ENCODE measurements at places on chromosomes 2 and 18. TPM values are rescaled to one million over a fixed set of nuclear protein-coding genes. Genes with fewer than 3 reads are reported as not detected.
A peak's percentile ranks its signal among the peaks of the same experiment; 100 is the strongest.

The UGT1A5 gene
- 1.8 TPM for total RNA-seq

DNA sequence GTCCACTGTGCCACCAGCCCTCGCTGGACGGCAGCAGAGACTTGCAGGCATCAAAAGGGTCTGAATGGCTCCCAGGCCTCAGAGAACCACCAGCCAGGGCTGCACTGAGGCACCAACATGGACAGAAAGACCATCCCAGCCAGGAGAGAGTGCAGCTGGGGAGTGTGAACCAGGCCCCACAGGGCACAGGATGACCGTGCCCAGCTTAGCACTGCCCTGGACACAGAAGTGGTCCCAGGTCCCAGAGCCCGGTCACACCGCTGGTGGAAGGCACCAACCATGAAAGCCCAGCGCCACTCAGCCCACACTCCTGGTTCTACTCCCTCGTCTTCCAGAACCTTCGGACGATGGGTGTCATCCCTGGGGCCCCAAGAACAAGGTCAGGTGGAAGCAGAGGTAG is 20.5 kb downstream of the AQP12A start:
- H3K4me1 ChIP-seq = no peaks in the 10 kb centered on the region
- H3K4me3 ChIP-seq = no peak overlapping the region
- H3K27me3 ChIP-seq = no peaks in the 10 kb centered on the region
- no peaks in the 10 kb centered on the region for H3K36me3 ChIP-seq
- no peak overlapping the region for H3K27ac ChIP-seq
- DNase-seq = no peak

DNA sequence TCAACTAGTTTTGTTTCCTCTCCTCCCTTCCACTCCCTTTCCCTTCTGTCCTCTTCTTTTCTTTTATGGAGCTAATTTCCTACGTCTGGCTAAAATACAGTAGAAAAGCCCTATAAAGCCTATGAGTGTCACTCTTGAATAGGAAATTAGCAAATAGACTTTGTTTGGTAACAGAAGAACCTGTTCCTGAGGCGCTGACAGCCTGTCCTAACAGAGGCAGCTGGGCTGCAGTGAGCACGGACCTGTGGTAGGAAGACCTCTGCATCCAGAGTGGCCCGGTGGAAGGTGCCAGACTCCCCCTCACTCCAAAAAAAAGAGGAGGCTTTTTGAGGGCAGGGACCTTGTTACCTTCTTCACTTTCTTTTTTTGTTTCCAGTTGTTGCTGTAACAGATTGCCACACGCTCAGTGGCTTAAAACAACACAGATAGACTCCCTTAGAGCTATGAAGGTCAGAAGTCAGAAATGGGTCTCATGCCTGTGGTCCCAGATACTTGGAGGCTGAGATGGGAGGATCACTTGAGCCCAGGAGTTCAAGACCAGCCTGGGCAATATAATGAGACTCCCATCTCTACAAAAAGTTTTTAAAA is 81.2 kb upstream of the TXNDC2 start:
- peak overlapping the region; percentile 24 for H3K27ac ChIP-seq
- no peaks in the 10 kb centered on the region for H3K27me3 ChIP-seq
- H3K36me3 ChIP-seq = no peaks in the 10 kb centered on the region
- no peak for DNase-seq
- H3K4me3 ChIP-seq = no peak overlapping the region

DNA sequence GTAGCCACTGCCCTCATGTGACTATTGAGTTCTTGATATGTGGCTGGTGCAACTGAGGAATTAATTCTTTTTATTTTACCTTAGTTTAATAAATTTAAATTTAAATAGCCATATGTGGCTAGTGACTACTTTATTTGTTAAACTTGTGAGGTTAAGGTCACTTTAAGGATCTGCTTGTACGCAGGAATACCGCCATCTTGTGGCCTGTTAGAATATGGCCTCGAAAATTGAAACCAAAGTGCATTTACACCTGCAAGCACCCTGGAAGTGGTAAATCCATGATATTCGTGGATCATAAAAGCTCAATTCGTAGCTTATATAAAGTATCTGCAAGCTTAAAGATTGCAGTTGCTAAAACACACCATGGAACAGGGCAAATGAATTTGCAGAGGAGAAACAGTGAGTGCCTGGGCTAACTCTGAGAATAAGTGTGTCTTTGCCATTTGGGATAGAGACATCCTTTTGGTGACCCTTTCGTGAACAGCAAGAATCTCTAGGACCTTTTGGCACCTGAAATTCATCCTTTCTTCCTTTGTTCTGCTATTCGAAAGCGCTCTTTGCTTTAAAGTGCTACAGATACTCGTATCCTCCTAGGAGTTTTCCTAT is 59.9 kb upstream of the REG3A start:
- no peak overlapping the region for H3K4me3 ChIP-seq
- no peak for DNase-seq
- no peaks in the 10 kb centered on the region for H3K4me1 ChIP-seq
- no peaks in the 10 kb centered on the region for H3K36me3 ChIP-seq

The FARP2 gene
- total RNA-seq = 24.1 TPM

- no peaks in the 10 kb centered on the region for H3K4me1 ChIP-seq
- no peak overlapping the region for H3K27ac ChIP-seq
- no peak overlapping the region for H3K4me3 ChIP-seq
- DNase-seq = no peak
- no peaks in the 10 kb centered on the region for H3K27me3 ChIP-seq
These were observed 323.7 kb downstream of the ARHGAP15 start for GRCh38 chr2:143452817-143453451.

DNA sequence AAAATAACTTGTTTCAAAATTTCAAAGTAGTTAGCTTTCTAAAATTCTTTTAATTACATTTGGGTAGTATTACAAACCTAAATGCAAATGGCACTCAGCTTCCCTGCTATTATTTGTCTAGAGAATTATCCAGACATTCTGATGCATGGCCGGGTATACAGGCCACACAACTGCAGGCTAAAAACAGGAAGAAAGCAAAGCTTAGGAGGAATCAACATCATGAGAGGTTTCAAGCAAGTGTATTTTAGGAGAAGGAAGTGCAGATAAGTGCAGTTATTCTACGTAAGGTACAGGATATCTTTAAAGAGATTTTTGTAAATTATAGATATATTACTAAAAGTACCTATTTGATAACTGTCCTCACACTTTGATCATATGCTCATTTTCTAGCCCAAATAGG is 46.8 kb upstream of the RNU4ATAC start:
- peaks cover 21% of the 10 kb centered on the region for H3K4me1 ChIP-seq
- no peak overlapping the region for H3K27ac ChIP-seq
- DNase-seq = no peak
- H3K4me3 ChIP-seq = no peak overlapping the region
- H3K36me3 ChIP-seq = no peaks in the 10 kb centered on the region
- H3K27me3 ChIP-seq = no peaks in the 10 kb centered on the region

The MAP3K19 gene
- total RNA-seq = not detected

DNA sequence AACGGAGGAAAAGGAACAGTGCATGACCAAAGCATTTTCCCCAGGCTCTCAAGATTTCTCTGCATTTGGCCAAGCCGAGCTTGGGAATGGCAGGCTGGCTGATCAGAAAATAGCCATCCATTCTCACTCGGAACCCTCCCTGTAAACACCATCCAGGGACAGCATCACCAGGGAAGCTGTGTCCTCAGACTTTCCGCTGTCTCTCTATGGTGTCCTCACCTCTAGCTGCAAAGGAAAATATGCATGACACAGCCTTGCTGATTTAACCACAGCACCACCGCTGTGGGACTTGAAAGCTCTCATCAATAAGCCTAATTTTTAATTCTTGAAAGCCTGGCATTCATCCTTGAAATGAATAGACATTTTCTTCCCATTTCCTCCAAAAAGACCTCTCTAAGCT is 311.7 kb downstream of the EIPR1 start:
- no peaks in the 10 kb centered on the region for H3K36me3 ChIP-seq
- DNase-seq = no peak
- H3K4me1 ChIP-seq = no peaks in the 10 kb centered on the region
- H3K27ac ChIP-seq = no peak overlapping the region

DNA sequence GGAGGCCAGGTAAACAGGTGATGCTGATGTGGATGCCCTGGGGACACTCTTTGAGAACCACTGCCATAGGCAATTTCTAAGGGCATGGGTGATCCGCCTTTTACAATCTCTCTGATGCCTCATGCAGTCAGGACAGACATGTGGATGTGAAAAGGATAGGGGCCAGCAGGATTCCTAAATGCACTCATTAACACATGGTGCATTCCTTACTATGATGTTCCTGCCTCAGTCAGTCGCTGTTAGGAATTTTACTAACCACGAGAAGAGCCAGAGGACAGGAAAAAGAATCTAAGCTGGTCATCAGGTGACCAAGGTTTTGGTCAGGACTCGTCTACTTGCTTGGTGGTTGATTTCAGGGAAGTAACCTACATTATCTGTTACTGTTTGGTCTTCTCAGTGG is 191.0 kb downstream of the ARL4C start:
- no peaks in the 10 kb centered on the region for H3K4me1 ChIP-seq
- H3K27ac ChIP-seq = no peak overlapping the region
- no peaks in the 10 kb centered on the region for H3K36me3 ChIP-seq

The SCN3A gene
- total RNA-seq = 3.2 TPM

GRCh38 chr2:168433527-168433926 is 22.5 kb upstream of the CERS6 start:
- no peaks in the 10 kb centered on the region for H3K36me3 ChIP-seq
- no peaks in the 10 kb centered on the region for H3K27me3 ChIP-seq
- no peak overlapping the region for H3K27ac ChIP-seq
- H3K4me1 ChIP-seq = no peaks in the 10 kb centered on the region
- no peak overlapping the region for H3K4me3 ChIP-seq

The C2orf72 gene
- total RNA-seq = not detected

- H3K4me1 ChIP-seq = peaks cover 5% of the 10 kb centered on the region
- no peaks in the 10 kb centered on the region for H3K36me3 ChIP-seq
- no peak overlapping the region for H3K4me3 ChIP-seq
These were observed 94.7 kb upstream of the CDC42EP3 start for GRCh38 chr2:37766106-37766505.

All from thyroid gland (tissue), 4 donors.